IMR-90 (cell line): ENCODE measurements at places on chromosomes 13 and 19.

- DNase-seq = no peak
Measured at GRCh38 chr19:2582984-2583956, 107.3 kb downstream of the GADD45B start.

- no peak for DNase-seq
Measured at GRCh38 chr19:4738734-4739133, 15.1 kb upstream of the DPP9 start.

GRCh38 chr19:41795031-41795461, 1.3 kb upstream of the CEACAM3 start:
- peak; percentile 16 for DNase-seq

GRCh38 chr19:8017808-8018207, 12.4 kb upstream of the ELAVL1 start:
- DNase-seq = no peak

DNA sequence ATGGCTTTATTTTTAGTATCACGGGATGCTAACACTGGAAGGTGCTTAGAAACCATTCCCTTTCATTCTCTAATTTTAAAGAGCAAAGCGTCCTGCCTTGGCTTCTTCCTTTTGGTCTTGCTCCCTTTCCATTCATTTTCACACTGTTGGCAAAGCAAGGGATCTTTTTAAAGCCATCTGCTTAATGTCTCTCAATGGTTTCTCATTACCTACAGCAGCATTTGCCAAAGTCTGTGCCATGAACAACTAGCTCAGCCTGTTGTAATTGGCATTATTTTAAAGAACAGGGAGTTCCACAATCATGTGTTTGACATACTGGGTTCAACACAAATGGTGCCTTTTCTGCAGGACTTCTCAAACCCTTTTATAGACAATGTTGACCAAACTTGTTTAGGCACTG, 444.3 kb downstream of the GPC6 start:
- no peak for DNase-seq

- peak; percentile 65 for DNase-seq
Measured at GRCh38 chr19:2494084-2494446, 18.1 kb downstream of the GADD45B start.

- no peak for DNase-seq
Measured at GRCh38 chr13:78596399-78596735, 7.0 kb downstream of the POU4F1 start.

DNA sequence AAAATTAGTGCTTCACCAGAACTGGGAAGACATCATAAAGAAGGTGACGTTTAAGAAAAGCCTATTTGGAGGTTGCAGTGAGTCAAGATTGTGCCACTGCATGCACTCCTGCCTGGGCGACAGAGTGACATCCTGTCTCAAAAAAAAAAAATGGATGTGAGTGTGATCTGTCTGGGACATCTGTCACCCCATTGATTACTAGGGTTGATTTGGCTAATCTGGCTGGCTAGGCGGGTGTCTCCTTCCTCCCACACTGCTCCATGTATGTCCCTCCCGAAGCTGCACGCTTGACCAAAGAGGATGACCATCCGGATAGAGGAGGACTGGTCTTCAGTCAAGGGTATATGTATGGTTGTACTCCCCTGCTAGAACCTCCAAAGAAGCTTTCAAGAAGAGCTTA, 2.6 kb downstream of the GTF2F2 start:
- DNase-seq = no peak

DNA sequence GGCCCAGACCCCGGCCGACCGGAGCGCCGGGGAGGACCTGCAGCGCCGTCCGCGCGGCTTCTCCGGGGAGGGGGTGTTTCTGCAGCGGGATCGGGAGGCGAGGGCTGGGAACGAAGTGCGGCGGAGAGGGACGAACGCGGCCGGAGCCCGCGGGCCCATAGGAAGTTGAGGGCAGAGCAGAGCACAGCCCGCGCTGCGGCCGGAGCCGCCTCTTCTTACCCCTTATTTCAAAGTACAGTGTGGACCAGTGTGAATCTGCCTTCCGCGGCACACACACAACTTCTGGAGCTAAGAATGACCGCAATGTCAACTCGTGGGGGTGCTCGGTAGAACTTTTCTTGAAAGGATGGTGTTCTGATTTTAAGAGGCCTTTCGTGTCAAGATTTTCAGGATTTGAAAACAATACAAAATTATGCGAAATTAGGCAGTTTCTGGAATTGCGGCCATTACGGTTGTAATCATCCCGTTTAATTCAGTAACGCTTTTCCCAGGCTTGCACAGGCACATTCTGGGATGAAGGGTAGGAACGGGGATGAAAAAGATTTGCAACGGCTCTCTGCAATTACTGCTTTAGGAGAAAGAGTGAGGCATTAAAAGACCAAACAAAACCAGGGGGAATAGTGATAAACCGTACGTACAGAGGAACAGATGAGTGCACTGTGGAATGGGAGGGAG, 821 bp downstream of the TDRD3 start:
- DNase-seq = peak; percentile 67

- no peak for DNase-seq
Measured at GRCh38 chr13:113876346-113877148, 12.7 kb upstream of the GAS6 start.

GRCh38 chr19:21483589-21484170, 21.7 kb upstream of the ZNF429 start:
- no peak for DNase-seq

DNA sequence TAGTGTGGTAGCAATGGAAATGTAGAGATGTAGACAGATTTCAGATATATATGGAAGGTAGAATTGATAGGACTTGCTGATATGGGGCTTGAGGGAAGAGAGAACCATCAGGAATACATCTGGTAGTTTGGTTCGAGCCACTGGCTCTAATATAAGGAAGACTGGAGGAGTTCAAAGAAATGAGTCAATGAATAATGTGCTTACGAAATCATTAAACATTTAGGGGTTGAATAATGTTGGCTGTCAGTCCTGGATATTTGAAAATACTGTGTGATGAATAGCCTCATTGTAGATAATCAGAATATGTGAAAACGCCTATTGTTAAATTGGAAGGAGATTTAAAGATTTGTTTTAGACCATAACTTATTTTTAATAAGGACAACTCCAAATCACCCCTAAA, 21.6 kb downstream of the SGCG start:
- no peak for DNase-seq
